CD4-positive, alpha-beta memory T cell (primary cell): ENCODE measurements at places on chromosomes 12 and 14.

DNA sequence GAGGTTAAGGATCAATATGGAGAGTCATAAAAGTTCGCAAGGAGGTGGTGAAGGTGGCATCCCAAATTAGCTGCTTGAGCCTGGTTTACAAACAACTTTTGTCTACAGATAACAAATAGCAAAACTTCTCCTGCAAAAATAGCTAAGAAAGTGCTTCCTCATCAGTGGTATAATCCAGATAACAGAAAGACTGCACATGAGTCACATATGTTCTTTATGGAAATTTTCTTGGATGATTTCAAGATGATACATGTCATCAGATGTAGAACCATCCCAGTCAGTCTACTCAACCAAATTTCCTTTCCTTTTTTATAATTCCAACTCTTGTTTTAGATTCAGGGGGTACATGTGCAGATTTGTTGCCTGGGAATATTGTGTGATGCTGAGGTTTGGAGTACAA, 133.0 kb downstream of the BTG1 start:
- DNase-seq = no peak

DNA sequence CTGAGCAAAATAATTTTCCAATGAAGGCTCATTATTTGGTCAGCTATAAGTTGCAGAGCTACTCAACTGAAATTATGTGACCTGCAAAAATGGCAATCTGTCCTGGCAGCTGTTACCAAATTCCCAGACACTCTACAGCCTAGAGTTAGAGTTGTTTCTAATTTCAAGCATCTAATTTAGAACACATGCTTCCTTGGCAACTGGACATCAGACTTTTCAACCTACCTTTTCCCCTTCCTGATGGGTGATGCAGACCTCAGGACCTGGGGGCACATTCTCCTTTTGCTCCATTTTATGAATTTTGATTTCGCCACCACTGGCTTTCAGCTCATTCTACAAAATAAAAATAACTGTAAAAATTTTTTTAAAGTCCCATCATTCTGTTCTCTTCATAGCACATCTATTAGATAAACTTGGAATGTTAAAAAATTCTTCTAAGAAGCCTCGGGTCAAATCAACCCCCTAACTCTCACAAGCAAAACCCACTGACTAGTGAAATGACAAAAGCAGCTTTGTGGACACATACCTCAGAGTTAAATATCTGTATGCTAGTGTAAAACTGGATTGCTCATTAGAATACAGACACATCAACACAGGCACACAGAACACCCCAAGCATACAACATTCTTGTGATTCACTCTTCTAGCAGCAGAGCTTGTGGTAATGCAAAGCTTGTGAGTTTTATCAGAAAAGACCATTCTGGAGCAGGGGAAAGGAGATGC, 33.5 kb upstream of the CERS5 start:
- DNase-seq = no peak

GRCh38 chr14:89924268-89924667, 30.3 kb downstream of the EFCAB11 start:
- DNase-seq = no peak

- no peak for DNase-seq
Measured at GRCh38 chr12:89228491-89228890, 123.8 kb downstream of the DUSP6 start.

DNA sequence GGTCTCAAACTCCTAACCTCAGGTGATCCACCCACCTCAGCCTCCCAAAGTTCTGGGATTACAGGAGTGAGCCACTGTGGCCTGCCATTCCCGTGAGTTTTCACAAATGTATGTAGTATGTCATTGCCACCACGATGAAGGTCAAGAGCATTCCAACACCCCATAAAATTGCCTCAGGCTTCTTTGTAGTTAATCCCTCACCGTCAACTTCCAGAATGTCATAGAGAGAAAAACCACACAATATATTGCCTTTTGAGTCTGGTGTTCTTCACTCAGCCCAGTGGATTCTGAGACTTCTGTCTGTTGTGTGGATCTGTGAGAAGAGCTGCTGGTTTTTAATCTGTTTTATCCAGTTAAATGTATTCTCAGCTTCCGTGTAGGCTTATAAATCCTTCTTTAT, 12.6 kb upstream of the CFAP251 start:
- DNase-seq = no peak

GRCh38 chr12:11718768-11719253, 69.3 kb downstream of the ETV6 start:
- DNase-seq = no peak
